Skeletal muscle cell (primary cell): ENCODE measurements at places on chromosomes 6 and 20.

GRCh38 chr20:24872291-24873024, 76.6 kb upstream of the CST7 start:
- no peak for DNase-seq

- no peak for DNase-seq
These were observed 3.1 kb downstream of the ATRN start for GRCh38 chr20:3473944-3474343.

GRCh38 chr6:37525460-37526357, 26.0 kb upstream of the CCDC167 start:
- DNase-seq = no peak

DNA sequence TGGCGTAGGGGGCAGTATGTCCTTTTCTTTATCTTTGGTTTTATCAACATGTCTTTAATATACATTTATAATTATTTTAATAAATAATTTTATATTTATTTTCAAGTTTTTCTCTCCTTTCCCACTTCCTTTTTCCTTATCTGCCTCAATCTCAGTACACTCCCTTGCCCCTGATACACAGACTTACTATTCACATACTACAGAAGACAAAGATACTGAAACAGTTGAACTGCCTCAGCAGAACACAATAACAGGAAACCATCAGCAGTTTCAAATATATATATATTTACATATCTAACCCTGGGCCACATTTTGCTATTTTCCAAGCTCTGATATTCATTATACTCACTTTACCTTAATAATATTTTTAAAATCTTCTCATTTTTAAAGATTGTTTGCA, 19.8 kb downstream of the IBTK start:
- no peak for DNase-seq

DNA sequence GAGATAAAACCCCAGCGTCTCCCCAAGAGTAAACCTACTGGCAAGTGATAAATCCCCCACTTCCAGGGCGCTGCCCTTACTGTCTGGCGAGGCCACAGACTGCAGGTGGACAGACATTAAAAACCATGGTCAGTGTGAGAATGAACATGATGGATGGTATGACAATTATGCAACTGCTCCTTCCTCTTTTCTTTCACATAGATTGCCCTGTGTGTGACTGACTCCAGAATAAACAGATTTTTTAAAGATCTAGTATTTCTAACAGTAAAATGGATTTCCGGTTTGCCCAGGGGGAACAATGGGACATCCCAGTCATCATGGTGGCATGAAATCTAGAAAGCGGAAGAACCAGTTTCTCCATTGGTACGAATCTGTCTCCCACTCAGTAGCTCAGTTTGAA, 153.7 kb downstream of the FOXC1 start:
- DNase-seq = no peak

- DNase-seq = no peak
These were observed 104.1 kb downstream of the THEMIS start for GRCh38 chr6:127796713-127797112.

- peak; percentile 10 for DNase-seq
These were observed 258.4 kb upstream of the FAM83B start for GRCh38 chr6:54588176-54588575.

DNA sequence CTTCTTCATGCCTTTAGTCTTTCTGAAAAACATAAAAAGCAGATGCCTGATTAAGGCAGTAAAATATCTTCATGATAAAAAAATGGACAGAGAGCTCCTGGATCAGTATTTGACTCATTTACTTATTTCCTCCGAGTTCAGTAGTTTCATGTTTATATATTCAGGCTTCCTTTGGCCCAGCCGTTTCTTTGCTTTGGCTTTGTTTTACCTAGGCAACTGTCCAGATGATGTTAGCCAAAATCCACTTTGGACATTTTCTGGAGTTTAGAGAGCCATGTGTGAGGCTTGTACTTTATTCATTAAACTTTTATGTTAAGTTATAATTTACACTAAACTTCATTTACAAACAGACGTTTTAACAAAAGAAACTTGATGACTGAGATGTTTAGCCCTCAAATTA, 307.1 kb upstream of the RSPO3 start:
- peak; percentile 29 for DNase-seq
